Aorta (tissue), 5 donors: ENCODE measurements at places on chromosomes 5 and 9. TPM values are rescaled to one million over a fixed set of nuclear protein-coding genes. Genes with fewer than 3 reads are reported as not detected.
A peak's percentile ranks its signal among the peaks of the same experiment; 100 is the strongest.

GRCh38 chr5:173848986-173849596 lies 39.1 kb upstream of the CPEB4 start:
- H3K36me3 ChIP-seq = no peaks in the 10 kb centered on the region
- no peak overlapping the region for H3K4me3 ChIP-seq
- no peak for DNase-seq
- H3K27me3 ChIP-seq = no peaks in the 10 kb centered on the region
- H3K27ac ChIP-seq = no peak overlapping the region

The SERF1A gene
- 5.0 TPM for total RNA-seq

DNA sequence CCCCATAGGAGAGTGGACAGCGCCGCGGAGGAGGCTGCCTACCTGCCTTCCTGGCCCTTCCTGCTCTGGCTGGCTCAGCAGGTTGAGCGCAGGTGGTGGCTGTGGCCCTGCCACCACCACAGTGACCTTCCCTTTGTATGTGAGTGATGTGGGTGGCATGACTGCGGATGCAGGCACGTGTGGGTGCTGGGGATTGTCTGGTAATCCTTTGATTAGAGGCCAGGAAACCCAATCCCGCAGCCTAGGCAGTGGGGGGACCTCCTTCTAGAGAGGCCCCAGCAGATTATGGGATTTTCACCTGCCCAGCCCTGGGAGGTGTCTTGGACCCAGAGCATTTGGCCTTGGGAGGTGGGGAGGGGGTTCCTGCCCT lies 16.5 kb downstream of the RXRA start:
- no peak overlapping the region for H3K27ac ChIP-seq
- DNase-seq = no peak
- H3K36me3 ChIP-seq = no peaks in the 10 kb centered on the region
- H3K4me1 ChIP-seq = no peaks in the 10 kb centered on the region
- no peak overlapping the region for H3K4me3 ChIP-seq

- no peak for DNase-seq
- no peak overlapping the region for H3K27ac ChIP-seq
- H3K36me3 ChIP-seq = no peaks in the 10 kb centered on the region
- H3K27me3 ChIP-seq = no peaks in the 10 kb centered on the region
Measured at GRCh38 chr9:22054076-22054475, 45.0 kb upstream of the CDKN2B start.

DNA sequence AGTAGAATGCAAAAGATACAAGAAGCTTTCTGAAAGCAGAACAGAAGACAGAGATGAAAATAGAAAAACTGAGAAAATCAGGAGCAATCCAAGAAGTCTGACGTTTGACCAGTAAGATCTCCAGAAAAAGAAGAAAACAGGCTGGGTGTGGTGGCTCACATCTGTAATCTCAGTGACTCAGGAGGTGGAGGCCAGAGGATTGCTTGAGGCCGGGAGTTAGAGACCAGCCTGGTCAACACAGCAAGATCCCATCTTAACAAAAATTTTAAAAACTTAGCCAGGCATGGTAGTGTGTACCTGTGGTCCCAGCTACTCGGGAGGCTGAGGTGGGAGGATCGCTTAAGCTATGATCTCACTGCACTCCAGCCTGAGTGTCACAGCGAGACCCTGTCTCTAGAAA lies 15.9 kb downstream of the RETREG1 start:
- no peak overlapping the region for H3K27ac ChIP-seq
- H3K36me3 ChIP-seq = no peaks in the 10 kb centered on the region
- H3K27me3 ChIP-seq = no peaks in the 10 kb centered on the region
- H3K4me3 ChIP-seq = no peak overlapping the region
- no peak for DNase-seq

The NOXA1 gene
- 8.5 TPM for total RNA-seq

DNA sequence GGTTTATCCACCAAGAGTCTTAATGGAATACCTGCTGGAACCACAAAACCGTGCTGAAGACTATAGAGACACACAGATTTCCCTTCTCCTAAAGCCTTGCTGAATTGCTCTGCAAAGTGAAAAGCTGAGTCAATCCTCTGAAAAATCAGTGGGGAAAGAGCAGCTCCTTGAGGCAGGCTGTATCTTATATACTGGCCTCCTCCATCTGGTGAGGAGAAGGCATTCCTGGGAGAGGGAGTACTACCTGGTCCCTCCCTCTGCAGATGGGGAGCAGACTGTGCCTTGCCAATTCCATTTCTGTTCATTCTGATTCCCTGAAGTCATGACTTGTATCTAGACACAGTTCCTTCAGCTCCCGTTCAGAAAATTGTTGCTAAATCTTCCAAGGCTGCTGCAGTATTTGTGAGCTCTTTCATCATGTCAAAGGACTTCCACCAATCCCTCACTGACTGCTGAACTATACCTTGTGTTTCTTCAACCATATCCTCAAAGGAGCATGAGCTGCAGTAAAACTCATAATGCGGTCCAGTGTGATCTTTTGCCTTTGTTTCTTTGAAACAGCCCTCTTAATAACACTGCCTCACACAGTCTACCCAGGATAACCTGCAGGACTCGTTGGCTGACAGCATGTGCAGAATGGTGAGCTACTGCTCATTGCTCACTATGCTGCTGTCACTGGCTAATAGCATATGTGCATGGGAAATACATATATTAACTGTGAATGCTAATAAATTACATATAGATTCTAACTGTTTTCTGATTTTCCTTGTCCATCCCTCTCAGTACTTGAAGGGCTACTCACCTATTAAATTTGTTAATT lies 84.5 kb downstream of the FOXD1 start:
- no peak overlapping the region for H3K4me3 ChIP-seq
- H3K36me3 ChIP-seq = no peaks in the 10 kb centered on the region
- H3K27me3 ChIP-seq = no peaks in the 10 kb centered on the region
- DNase-seq = no peak
- H3K27ac ChIP-seq = no peak overlapping the region

The GABRA1 gene
- not detected for total RNA-seq

The CDKN2B gene
- total RNA-seq = 4.5 TPM

DNA sequence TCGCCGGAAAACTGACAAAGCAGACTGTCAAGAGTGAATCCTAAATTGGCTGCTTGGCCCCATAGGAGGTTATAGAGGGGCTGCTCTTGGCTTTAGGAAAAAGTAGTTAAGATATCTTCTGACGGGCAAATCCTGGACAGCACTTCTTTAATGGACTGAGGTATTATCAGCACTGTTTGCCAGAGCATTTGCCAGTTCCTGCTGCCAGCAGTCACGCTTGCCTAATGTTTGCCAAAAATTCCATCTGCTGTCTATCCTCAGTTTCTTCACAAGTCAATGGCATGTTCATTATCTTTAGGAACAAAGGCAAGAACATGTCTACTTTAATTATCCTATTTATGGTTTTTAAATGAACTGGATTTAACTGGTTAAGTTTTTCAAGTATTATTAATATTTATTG lies 25.8 kb upstream of the SREK1 start:
- H3K36me3 ChIP-seq = no peaks in the 10 kb centered on the region
- no peaks in the 10 kb centered on the region for H3K27me3 ChIP-seq
- no peak for DNase-seq
- H3K4me1 ChIP-seq = no peaks in the 10 kb centered on the region

- H3K27ac ChIP-seq = no peak overlapping the region
- no peaks in the 10 kb centered on the region for H3K27me3 ChIP-seq
- no peak overlapping the region for H3K4me3 ChIP-seq
- H3K4me1 ChIP-seq = no peaks in the 10 kb centered on the region
- H3K36me3 ChIP-seq = no peaks in the 10 kb centered on the region
Measured at GRCh38 chr5:171477101-171477500, 57.7 kb downstream of the FGF18 start.

DNA sequence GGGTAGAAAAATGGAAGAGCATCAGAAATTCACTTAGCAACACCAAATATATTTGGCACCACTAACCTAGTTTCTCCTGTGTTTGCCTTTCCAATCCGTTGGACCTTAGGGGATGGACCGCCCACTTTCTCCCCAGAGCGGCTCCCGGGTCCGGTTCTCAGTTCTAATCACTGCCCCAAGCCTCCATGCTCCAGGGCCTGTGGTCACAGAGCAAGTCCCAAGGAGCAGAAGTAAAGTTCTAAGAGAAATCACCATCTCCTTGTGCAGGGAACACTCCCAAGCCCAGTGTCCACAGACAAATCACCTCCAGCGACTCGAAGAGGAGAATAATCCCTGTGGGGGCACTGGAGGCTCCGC lies 728 bp upstream of the SLC1A1 start:
- no peaks in the 10 kb centered on the region for H3K4me1 ChIP-seq
- peak overlapping the region; percentile 33 for H3K4me3 ChIP-seq
- peak overlapping the region; percentile 21 for H3K27ac ChIP-seq
- H3K27me3 ChIP-seq = no peaks in the 10 kb centered on the region
- H3K36me3 ChIP-seq = no peaks in the 10 kb centered on the region
- no peak for DNase-seq

DNA sequence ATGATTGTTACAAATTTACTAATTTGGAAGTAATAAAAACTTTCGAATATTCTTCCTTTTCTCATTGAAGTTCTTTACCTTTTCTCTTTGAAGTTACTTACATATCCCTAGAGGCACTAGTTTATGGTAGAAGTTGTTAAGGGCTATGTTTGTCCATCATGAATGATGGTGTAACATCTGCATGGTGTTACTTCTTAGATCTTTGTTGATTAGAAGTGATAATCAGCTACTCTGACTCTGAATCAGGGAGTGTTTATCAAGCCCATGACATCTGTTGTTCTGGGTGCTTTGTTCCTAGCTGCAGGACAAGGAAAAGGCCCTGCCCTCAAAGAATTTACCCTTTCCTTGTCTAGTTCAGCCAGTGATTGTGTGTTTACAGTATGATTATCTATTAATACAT lies 32.9 kb downstream of the MAP3K1 start:
- no peaks in the 10 kb centered on the region for H3K36me3 ChIP-seq
- H3K4me1 ChIP-seq = peaks cover 6% of the 10 kb centered on the region
- H3K27me3 ChIP-seq = no peaks in the 10 kb centered on the region
- no peak for DNase-seq
- no peak overlapping the region for H3K4me3 ChIP-seq
- no peak overlapping the region for H3K27ac ChIP-seq

GRCh38 chr9:90974016-90974415 lies 172.4 kb downstream of the SYK start:
- peaks cover 2% of the 10 kb centered on the region for H3K4me1 ChIP-seq
- DNase-seq = no peak
- H3K27ac ChIP-seq = no peak overlapping the region
- no peaks in the 10 kb centered on the region for H3K27me3 ChIP-seq
- H3K36me3 ChIP-seq = no peaks in the 10 kb centered on the region

DNA sequence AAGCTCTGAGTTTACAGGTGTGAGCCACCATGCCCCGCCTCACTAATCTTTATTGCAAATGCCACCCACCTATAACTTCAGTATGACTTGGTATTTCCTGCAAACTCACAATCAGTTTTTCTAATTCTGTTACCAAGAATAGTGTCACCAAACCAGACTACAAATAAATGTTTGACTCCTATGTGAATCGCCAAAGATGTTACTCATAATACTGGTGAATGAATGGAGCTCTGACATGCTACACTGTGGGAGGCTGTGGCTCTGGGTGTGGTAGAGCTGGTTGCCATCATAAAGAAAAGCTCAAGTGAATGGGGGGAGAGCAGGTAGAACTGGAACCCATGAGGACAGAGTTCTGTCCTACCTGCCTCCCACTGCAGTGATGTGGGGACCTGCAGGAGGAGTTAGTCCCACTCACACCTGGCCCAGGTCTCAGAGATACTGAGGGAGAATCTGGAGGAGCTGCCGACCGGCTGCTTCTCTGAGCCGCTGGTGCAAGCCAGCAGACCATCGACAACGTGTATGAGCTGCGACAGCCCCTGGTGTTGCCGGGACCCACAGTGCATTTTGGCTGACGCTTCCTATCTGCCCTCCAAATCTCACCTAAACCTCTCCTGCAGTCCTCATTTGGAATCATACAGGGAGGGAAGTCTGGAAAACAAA lies 95.7 kb downstream of the ENTREP1 start:
- no peak for DNase-seq
- no peak overlapping the region for H3K27ac ChIP-seq
- H3K36me3 ChIP-seq = no peaks in the 10 kb centered on the region
- H3K27me3 ChIP-seq = no peaks in the 10 kb centered on the region

The SPEF2 gene
- total RNA-seq = 10.9 TPM

DNA sequence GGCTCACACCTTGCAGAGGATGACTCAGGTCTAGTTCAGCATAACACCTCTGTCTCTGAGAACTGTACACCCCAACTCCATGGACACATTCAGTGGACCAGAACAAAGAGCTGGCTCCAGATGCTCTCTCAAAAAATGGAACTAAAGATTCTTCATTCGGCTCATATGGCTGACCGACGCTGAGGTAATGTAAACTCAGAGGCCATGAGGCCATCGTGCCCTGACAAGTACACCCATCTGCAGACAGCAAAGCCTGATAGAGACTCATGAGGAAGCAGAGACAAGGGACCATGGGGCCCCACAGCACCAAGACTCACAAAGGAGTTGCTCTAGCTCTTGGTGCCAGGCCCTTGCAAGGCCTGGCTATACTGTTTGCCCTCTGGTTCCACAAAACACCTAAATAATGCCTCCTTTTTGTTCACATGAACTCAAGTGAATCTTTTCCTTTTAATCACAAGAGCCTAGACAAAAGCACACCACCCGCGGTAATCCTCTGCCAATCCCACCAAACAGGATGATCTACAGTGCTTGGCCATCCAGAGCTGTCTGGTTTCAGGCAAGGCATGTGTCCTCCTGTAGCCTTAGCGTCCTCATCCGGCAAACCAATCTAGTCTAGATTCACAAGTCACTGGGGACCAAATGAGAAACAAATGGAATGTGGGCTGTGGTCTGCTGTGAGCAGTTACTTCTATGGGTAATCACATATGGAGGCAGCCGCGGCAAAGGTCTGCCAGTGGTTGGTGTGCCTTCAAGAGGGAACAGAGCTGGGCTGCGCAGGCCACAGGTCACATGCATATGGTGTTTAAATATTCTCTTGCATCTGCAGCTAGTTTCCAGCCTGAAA lies 22.7 kb downstream of the MED27 start:
- H3K4me1 ChIP-seq = no peaks in the 10 kb centered on the region
- DNase-seq = no peak
- H3K27ac ChIP-seq = no peak overlapping the region

The SPATA31A5 gene
- total RNA-seq = not detected

- no peaks in the 10 kb centered on the region for H3K4me1 ChIP-seq
- no peak overlapping the region for H3K4me3 ChIP-seq
- no peak for DNase-seq
- no peaks in the 10 kb centered on the region for H3K36me3 ChIP-seq
- no peaks in the 10 kb centered on the region for H3K27me3 ChIP-seq
Measured at GRCh38 chr5:81530919-81531318, 137.0 kb upstream of the ACOT12 start.
